ENCODE measurements at places on chromosomes 6 and 20. TPM values are rescaled to one million over a fixed set of nuclear protein-coding genes. Genes with fewer than 3 reads are reported as not detected.

DDX39B gene
- 288 TPM for total RNA-seq

LAMA5 gene
- total RNA-seq, result 176 TPM

GGT7 gene
- total RNA-seq, result 49.2 TPM

GRCh38 chr6:36662827-36663256, 15.7 kb upstream of the CDKN1A start:
- DNase-seq, result no peak

- DNase-seq, result no peak
Measured at GRCh38 chr6:44788387-44788981, 401.0 kb downstream of the CDC5L start.

DNA sequence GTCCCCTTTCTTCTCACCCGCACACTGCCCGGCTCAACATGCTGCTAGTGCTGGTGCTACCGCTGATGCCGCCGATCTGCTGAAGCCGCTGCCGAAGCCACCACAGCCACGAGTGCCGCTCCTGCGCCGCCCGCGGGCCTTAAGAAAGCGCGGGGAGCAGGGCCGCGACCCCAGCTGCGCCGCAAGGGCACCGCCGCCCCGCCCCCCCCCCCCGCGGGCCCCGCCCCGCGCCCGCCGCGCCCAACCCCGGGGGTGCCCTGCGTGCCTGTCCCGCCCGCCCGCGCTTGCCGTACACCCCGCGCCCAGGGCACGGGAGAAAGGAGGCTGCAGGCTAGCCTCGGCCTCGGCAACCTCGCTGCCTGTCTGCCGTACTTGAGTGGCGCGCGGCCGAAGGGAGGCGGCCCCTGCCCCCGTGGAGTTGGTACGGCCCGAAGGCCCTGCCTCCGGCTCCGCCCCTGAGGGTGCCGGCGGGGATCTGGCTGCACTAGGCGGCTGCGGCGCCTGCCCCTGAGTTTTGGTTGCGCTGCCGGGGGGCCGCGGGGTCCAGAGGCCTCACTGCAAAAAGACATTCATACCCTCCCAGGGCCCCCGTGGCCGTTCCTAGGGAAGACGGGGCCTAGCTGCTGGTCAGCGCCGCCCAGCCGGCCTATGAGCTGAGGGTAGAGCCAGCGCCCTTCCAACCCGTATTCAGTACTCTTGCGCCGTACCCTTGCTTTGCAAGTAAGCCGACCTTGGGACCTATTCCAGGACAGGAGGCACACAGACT, at the start of gene SOD2:
Gene SOD2, minus strand, starts transcription at position 114 of the 766 bp plus-strand sequence. Its CDS starts 74 bp downstream, at position 40.
- peak; percentile 97 for DNase-seq

DNA sequence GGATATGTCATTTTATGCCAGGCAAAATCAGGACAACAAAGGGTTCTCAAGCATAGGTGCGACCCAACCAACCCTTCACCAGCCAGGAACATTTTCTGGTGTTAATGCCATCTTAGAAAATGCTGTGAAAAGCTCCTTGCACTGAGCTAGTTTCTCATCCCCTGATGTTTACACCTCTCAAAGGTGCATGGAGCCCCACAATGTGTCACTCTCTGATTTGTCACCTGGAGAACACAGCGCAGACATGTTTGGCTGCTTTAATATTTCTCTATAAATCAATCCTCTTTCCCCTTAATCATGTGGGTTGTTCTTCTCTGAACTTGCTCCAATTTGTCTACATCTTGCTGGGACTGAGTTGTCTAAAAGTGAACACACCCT, 244.3 kb downstream of the TSHZ2 start:
- no peak for DNase-seq

DNA sequence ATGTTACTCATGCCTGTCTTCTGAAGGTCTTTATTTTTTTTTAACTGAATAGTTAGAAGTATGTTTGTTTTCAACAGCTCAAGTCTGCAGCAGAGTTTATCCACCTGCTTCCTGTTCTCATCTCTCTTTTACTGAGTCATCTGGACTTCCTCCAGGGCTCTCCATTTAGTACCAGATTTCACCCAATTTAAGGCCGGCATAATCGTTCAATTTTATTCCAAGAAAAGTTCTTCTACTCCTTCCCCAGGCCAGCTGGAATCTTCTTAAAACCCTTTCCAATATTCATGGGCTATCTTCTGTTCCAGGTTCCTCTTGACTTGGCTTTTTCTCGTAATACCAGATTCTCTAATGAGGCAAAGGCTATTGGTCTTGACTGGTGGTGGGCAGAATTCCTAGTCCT, 79.0 kb upstream of the LAMA2 start:
- no peak for DNase-seq

DNA sequence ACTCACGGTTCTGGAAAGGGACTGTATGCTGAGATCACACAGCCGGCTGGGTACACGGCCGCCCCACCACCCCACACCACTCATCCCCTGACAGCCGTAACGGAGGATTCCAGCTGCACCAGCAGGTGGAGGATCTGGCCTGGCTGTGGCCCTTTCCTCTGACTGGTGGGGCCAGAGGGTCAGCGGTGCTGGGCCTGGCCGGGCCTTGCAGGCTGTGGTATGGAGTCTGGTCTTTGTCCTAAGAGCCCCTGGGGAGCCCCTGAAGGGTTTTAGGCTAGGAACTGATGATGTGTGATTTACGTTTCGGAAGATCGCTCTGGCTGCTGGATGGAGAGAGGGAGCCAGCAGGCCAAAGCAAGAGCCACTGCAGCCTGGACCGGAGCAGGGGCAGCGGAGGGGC, 26.6 kb downstream of the NOL4L start:
- DNase-seq, result no peak

- no peak for DNase-seq
Measured at GRCh38 chr6:106253731-106254130, 71.8 kb downstream of the ATG5 start.
